ENCODE measurements at places on chromosomes 11 and 22.

GRCh38 chr11:10164621-10165020 lies 129.4 kb downstream of the SBF2 start:
- no peak for DNase-seq

GRCh38 chr22:17984114-17984513 lies 40.2 kb downstream of the MICAL3 start:
- DNase-seq, result peak; percentile 43

DNA sequence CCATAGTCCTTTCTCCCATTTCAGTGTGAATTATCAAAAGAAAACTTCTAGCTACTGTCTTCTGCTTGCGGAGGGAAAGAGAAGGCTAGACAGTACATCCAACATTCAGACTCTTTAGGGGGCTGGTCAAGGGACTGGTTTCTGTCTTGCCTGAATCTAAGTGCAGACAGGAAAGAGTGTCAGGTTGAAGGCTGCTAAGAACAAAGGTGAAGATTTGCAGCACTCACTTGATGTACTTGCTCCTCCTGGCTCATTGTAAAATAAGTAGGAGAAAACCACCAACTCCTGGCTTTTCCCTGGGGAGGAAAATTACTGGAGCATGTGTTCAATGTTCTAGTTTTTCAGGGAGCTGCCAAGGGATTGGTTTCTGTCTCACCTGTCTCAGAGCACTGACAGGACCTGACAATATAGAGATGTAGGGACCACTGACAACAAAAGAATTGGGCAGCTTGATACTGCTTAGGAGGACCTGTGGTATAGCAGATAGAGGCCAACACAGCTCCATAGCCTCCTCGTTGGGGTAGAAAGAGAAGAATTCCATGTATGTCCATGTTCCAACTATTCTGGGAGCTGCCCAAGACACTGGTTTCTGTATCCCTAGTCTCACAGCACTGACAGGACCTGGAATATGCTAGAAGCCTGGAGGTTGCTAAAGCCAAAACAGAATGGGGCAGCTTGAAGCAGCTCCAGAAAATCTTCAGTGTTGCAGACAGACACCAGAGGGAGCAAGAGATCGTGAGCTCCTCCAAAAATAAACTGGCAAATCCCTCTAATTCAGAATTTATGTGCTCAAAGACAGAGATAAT lies 39.7 kb upstream of the MMP12 start:
- peak; percentile 13 for DNase-seq

DNA sequence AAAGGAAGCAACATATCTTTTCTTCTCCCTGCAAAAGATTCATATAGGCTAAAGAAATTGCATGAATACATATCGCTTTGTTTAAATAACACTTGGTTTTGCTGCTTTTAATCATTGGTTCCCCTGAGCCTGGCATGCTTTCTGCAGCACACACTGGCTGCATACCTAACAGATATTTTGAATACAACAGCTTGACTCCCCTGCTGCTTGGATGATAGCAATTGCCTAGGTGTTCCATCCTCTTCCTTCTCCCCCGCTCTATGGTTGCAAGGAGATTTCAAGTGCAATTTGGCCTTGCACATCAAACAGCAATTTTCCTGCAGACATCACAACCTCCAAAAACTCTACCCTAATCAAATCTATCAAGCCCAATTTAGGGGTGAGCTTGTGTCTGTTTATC lies 430.0 kb downstream of the NTM start:
- DNase-seq, result no peak

GRCh38 chr11:71451596-71452198 lies 1.3 kb upstream of the NADSYN1 start:
- no peak for DNase-seq

DNA sequence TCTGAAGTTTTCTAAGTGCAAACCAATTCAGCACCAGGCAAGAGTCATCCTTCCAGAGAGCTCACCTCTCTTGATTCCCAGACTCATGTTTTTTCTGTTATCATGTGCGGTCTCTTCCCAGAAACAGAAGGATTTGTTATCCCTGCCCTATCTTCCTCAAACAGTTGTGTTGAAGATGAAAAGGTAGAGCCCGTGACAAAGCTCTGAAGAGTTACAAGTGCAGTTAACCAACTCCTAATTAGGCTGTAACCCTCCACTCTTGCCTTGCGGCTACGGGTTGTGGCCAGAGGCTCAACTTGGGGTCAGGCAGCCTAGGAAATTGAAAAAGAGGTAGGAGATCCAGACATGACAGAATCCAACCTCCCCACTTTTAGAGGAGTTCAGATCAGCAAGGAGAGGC lies 76.2 kb upstream of the CADM1 start:
- no peak for DNase-seq

DNA sequence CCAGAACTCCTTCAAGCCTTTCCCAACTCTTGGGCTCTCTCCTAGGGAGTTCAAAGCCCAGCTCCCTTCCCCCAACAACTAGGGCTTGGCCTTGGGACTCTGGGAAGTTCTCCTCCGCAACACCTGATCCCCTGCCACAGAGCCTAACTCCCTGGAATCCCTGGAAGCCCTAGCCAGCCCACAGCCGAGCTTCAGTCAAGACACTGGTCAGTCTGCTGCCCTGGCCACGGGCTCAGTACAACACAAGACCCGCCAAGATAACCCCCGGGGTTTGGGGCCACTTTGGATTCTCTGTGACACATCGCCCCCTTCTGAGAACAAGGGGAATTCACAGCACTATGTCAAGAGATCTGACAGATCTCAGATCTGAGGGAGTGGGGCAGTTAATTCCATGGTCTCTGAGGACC lies 58.3 kb downstream of the SLC22A12 start:
- no peak for DNase-seq

GRCh38 chr11:133597236-133597635 lies 64.9 kb upstream of the OPCML start:
- DNase-seq, result no peak

GRCh38 chr11:35969089-35970042 lies 25.5 kb downstream of the LDLRAD3 start:
- no peak for DNase-seq

DNA sequence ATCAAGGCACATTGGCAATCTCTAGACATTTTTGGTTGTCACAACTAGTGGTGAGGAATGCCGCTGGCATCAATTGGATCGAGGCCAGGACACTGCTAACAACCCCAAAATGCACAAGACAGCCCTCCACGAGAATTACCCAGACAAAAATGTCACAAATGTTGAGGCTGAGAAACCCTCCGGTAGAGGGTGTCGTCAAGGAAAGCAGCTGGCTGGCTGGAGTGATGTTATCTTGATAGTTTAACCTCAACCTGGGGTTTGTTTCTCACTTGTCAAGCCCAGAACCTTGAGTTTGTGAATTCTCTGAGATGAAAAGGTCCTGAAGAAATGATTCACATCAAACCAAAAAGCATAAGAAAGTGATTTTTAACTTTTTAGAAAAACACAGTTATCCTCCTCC lies 21.1 kb upstream of the TMPRSS13 start:
- no peak for DNase-seq

GRCh38 chr11:5043380-5043779 lies 2.9 kb upstream of the OR52J3 start:
- DNase-seq, result no peak

DNA sequence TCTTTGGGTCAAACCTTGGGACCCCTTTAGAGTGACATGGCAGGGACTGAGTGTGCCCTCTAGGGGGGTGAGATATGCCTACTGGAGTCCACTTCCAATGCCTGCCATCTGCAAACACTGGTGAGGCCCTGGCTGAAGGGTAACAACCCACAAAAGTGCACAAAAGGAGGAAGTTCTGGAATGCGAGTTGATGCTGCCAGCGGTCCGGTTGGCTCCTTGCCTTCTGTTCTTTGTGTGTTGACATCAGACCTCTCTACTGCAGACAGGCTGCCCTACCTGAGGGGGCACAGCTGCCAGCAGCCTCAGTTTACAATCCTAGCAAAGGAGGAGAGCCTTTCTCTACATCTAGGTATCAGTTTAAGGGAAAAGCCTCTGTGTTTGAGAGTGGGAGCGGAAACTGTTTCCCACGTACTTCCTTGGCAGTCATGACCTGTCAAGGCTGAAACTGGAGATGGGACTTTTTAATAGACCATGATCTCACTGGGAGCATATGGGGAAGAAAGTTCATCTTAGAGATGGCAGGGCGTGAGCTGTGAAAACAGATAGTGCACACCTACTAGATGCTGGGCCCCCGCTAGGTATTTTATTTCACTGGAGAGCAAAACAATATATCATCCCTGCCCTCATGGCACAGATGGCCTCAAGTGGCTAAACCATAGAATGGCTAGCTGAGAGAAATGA lies 27.2 kb downstream of the BMAL1 start:
- DNase-seq, result no peak

DNA sequence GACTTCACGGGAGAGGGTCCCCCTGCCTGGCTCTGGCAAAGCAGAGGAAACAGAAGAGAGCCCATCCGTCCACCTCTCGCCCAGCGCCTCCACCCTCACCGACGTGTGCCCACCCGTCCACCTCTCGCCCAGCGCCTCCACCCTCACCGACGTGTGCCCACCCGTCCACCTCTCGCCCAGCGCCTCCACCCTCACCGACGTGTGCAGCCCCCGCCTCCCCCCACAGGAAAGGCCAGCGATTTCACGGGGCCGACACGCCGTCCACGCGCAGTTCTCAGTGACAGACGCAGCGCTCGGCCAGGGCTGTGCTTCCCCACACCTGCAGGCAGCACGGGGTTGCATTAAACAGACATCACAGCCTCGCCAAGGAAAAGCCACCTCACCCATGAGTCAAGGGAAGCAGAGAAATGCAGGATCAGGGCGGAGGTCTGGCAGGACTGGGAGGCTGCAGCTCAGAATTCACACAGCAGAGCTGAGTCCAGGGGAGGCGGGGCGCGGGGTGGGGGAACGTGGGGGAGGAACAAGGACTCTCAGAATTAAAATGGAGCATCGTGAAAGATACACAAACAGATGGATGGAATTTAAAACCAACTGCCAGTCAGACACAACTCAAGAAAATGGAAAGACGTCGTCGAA lies 377.7 kb downstream of the BRD1 start:
- no peak for DNase-seq

DNA sequence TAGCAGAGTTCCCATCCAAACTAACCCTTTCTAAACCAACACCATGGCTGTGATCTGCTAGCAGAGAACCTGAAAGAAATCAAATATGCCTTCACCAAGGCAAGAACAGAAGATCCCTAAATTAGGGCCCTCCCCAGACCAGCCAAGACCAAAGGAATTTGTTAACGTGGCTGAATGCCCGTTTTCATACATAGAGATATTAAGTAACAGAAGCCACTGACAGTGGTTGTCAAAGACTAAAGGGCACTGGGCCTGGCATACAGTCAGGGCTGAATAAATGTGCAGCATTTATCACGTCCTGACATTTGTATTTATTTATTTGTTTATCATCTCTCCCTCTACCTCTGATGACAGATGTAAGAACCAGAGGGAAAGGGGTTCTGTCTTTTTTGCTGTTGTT lies 271.8 kb downstream of the LARGE1 start:
- no peak for DNase-seq

GRCh38 chr11:33072465-33072864 lies 33.1 kb downstream of the TCP11L1 start:
- DNase-seq, result no peak

DNA sequence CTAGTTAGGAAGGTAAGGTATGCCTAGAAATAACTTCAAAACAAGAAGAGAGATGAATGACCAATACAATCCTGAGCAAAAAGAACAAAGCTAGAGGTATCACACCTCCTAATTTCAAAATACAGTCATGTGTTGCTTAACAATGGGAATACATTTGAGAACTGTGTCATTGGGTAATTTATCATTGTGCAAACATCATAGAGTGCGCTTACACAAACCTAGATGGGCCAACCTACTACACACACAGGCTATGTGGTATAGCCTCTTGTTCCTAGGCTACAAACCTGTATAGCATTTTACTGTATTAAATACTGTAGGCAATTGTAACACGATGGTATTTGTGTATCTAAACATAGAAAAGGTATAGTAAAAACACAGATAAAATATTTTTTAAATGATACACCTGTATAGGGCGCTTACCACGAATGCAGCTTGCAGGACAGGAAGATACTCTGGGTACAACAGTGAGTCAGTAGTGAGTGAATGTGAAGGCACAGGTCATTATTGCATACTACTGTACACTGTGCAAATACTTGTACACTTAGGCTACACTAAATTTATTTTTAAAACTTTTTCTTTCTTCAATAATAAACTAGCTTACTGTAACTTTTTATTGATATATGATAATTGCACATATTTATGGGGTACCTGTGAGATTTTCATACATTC lies 48.2 kb downstream of the STK33 start:
- no peak for DNase-seq

GRCh38 chr11:126135235-126136176 lies 72.8 kb upstream of the CDON start:
- DNase-seq, result no peak

DNA sequence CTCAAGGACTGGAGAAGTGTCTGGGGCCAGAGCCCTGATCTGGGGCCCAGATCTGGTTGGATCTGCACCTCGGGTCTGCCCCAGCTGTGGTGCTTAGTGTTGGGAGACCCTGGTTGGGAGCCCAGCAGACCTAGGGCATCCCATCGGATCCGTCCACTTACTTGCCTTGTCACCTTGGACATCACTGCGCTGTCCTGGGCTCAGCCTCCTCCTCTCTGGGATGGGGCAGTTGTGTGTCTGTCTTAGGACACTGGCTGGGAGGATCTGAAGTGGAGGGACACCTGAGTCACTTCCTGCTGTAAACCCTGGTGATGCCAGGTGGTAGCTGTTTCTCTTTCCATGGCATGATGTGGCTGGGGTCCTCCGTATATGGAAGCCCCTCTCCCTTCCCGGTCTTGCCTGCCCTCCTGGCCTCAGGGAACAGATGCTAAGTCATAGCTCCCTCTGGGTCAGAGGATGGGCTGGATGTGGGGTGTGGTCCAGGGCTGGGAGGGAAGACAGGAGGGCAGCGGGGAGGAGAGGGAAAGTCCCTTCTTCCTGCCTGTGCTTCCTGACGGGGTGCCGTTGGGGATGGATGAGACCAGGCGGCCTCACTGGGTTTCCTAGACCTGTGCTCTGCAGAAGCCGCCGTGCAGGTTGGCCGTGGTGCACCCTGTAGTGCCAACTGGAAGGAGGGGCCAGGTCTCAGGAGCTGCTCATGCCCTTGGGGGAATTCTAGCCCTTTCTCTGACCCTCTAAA lies 12.1 kb upstream of the OMP start:
- peak; percentile 56 for DNase-seq

GRCh38 chr11:117906710-117907109 lies 22.5 kb downstream of the TMPRSS13 start:
- no peak for DNase-seq

DNA sequence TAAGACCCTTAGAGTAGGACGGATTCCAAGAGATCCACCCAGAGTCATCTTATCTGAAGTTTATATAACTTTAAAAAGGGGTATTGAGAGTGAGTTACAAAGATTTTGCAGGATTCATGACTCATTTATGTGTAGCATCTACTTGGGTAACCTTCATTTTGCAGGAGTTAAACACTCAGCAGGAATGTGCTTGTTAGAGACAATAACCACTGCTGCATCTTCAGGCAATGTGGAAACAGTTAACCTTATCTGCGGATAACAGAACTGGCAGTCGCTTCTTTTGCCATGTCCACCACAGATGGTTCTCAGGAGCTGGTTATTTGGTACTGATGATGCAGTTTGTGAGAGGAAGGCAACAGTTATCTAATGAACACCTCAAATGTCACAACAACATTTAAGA lies 417.9 kb upstream of the DDI1 start:
- DNase-seq, result no peak
